ENCODE measurements at places on chromosomes 2 and 18.

GRCh38 chr18:32040936-32041335 lies 22.3 kb downstream of the RNF125 start:
- no peak for DNase-seq

DNA sequence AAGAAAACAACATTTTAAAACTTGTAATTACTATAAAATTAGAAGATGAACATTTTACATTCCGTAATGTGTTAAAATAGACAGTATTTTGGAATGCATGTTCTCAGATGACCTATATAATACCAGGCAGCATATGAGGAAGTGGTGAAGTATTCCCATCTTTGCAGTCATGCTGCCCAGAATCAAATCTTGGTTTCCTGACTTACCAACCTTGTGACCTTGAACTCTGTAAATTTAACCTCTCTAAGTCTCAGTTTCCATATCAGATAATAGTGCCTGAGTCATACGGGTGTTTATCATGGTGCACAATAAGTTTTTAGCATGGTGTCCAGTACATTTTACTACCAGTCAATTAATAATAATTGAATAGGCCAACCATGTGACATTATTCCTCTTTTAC lies 7.3 kb upstream of the GALM start:
- DNase-seq = no peak

- DNase-seq = no peak
Measured at GRCh38 chr18:50327983-50328382, 40.5 kb upstream of the CXXC1 start.

GRCh38 chr2:215812966-215813365 lies 200.4 kb downstream of the MREG start:
- DNase-seq = no peak

- no peak for DNase-seq
Measured at GRCh38 chr2:65142515-65142914, 12.6 kb upstream of the RAB1A start.

- DNase-seq = no peak
Measured at GRCh38 chr18:51867767-51868166, 472.2 kb upstream of the DCC start.

- peak; percentile 68 for DNase-seq
Measured at GRCh38 chr2:45973426-45973825, 322.0 kb downstream of the PRKCE start.

GRCh38 chr2:232528746-232529460 lies 2.9 kb downstream of the CHRND start:
- no peak for DNase-seq

GRCh38 chr18:45386041-45386655 lies 229.1 kb upstream of the SLC14A2 start:
- no peak for DNase-seq

- DNase-seq = no peak
Measured at GRCh38 chr2:36808386-36809068, 112.0 kb downstream of the VIT start.

DNA sequence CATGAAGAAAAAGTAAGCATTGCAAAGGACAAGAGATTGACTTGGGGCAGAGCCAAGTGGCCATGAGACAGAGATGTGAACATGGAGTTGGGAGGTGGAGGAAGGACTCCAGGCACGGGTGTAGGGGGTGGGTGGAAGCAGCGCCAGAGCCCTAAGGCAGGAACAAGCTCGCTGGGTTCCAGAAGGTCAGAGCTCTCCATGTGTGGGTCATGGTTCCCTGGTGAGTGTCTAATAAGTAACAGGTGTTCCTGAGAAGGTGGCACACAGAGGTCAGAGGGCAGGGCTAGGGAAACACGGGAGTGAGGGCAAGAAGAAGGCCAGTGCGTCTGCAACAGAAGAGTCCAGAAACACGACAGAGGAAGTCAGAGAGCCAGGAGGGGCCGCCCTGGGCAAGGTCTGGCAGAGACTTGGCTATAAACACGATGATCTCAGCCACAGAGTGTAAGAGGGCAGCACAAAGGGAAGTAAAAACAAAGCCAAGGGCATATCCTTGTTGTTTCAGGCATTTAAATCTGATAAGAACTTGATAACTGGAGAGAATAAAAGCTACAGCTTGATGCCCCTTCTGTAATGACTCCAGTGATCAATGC lies 260.8 kb downstream of the TGIF1 start:
- no peak for DNase-seq

GRCh38 chr18:24293254-24293653 lies 104.4 kb downstream of the OSBPL1A start:
- DNase-seq = no peak
